ENCODE measurements at places on chromosomes 3 and 15. TPM values are rescaled to one million over a fixed set of nuclear protein-coding genes. Genes with fewer than 3 reads are reported as not detected.

CCDC39 gene
- total RNA-seq, result not detected

ROPN1 gene
- total RNA-seq, result not detected

TM4SF1 gene
- total RNA-seq, result 1,063 TPM

DNA sequence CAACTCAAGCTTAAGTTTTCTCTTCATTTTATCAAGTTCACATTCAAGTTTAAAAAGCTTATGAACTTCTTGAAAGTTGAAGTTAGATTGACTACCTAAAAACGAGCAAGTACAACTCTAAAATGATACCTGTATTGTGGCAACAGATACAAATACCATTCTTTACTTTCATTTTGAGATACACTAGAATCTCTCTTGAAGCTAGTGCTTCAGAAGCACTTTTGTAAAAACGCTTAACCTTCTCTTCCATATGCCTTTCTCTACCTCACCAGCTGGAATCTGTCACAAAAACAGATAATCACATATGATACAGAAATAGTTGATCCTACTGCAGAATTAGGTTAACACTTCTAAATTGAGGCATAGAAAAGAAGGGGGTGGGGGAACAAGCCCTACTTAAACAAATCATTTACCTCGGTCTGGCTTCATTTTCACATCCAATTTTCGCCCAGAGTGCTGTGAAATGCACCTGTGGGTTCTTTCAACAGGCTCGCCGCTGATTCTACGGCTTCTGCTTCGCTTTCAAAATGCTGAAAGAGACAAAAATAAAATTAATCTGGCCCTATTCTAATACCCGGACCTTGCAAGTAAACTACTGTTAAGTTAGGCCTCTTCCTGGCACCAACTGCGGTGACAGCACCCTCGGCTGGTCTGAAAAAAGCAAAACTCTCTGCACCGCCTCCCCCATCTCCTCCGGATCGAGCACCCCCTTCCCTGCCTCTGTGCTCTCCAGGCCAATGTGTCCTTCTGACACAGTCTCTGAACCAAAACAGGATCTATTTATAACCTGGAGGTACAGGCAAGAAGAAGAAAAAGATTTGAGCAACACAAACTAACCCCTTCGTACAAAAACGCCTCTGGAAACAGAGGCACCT, 1.4 kb downstream of the ATOSA start:
- peak; percentile 4 for DNase-seq

DNA sequence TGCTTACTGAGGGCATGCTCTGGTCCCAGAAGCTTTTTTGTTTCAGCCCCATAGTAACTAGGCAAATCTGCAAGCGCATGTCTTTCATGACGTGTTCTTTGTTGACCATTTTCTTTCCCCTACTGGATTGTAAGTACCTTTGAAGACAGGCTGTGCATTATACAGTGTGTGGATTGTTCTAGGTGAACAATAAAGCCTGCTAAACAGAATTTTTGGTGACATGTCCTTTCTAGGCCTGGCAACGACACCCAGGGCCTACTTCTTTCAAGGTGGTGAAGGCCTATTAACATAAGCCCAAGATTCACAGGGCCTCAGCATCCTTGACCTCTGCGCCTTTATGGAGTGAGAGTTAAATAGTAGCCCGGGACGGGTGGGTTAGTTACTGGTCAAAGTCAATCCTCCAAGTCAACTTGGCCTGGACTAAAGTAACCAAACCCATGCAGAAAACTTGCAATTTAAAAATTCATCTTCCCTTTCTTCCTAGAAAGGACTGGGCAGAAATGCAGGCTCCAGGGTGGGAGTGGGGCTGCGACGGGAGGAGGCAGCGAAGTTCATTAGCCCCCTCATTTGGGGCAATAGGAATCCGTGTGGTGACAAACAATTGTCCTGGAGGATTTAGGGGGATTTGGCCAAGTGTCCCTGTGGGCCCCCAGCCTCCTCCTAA, 37.6 kb upstream of the TRIM71 start:
- no peak for DNase-seq
